GM04504 (cell line): ENCODE measurements at places on chromosomes 3 and 15.

DNA sequence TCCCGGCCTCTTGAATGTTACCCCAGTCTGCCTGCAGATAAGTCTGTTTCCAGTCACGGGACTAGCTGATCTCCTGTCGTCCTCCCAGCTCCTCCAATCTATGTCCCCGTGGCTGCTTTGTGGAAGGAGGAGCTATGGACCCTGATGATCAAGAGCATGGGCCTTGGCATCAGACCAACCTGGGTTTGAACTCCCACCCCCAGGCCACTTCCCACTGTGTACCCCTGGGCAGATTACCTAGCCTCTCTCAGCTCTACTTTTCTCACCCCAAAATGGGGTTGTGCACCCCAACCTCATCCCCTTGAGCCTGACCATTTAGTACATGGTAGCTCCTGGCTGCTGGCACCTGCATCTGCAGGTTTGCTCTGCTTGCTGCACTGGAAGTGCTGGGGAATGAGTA lies 55.8 kb downstream of the GASK1A start:
- DNase-seq: no peak

DNA sequence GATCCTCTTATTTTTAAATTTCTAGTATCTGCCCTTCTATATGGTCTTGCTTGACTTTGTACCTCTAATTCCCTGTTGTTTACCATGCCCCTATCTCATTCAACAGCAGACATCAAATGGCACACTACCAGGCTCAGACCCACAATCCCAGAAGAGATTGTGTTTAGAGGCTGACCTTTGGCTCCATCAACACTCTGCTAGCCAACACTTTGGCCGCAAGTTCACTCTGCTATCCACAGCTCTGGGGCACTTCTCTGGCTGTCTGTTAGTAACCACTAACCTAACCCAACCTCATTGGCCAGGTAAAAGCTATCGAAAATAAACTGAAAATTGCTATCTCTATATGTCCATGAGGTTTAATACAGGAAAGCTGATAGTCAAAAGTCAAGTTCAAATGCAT lies 646.0 kb upstream of the CCDC54 start:
- no peak for DNase-seq

DNA sequence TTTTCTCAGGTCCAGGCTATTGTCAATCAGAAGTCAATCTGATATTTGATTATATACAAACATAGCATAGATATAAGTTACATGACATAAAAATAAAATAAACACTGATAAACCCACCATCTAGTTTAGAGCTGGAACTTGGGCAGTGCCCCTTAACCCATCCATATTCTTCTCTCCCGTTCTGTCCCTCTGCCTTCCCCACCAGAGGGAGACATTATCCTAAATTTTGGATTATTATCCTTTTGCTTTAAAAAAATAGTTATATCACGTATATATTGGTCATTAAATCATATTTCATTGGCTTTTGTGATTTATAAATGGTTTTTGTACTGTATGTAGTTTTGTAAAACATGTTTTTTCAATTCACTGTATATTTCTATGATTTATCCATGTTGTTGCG lies 107.9 kb downstream of the GMPS start:
- no peak for DNase-seq

- no peak for DNase-seq
These were observed 39.4 kb upstream of the TBL1XR1 start for GRCh38 chr3:177236704-177237103.

DNA sequence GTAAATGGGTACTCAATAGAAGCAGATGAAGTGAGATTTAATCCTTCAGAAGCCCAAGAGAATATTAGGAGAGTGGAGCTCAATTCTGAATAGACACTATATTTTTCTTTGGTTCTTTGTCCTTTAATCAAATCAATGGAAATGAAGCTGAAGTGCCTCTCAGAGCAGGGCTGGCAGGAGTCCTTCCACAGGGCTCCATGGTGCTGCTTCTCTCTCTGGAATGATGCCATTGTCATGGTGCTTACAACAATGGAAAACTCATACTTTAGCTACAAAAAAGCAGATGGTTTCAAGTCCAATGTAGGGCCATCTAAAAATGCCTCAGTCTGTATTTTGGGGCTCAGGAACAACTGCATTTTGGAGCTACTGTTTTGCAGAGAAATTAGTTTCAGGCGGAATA lies 125.1 kb downstream of the SNRK start:
- DNase-seq: no peak

- DNase-seq: peak; percentile 23
These were observed 292.3 kb downstream of the TIGIT start for GRCh38 chr3:114586119-114586518.

- DNase-seq: no peak
These were observed 203.1 kb upstream of the WNT5A start for GRCh38 chr3:55690177-55690576.

DNA sequence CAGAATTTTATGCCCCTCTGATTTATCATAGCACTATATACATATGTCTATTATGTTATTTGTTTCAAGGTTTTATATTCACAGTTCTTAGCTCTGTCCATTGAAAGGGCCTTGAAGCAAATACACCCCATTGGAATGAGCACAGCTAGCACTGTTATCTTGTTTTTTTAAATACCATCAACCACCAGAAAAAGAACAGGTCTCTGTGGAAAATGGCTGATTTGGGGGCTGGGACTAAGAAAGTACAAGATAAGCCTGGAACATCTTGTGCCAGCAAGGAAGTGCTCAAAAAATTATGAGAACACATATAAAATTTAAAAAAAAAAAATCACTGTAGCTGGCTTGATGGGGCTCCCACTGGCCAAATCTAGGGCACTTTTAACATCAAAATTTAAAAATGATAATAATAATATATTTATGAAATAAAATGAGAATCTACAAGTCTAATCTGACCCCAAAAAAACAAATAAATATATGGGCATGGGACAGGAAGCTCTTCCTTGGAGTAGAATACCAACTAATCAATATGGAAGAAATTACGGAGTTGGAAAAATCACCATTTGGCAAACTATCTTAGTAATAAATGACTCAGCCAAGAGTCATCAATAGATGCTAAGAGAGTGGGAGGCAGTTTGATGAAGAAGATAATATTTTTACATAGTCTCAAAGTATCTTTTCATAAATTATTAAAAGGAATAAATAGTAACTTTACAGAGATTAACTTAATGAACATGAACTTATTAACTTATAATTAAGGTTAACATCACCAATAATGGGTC lies 20.5 kb downstream of the IFT80 start:
- DNase-seq: no peak

GRCh38 chr15:59298225-59298853 lies 74.3 kb downstream of the MYO1E start:
- DNase-seq: no peak

DNA sequence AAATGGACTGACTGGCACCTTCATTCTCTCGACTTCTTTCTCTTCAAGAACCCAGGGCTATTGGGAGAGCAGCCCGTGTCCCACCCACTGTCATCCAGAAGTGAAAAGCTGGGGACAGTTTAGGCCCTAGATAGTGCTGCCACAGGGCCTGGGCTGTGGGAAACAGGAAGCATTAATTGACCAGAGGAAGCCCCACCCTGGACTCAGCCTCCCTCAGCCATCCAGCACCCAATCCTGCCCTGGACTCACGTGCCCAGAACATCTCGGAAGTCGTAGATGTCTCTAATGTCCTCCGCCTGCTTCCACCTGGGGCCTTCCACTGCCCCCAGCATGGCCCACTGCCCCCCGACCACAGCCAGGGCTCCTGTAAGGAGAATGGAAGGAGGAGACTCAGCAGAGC lies 2.3 kb downstream of the CAMK1 start:
- DNase-seq: no peak

- no peak for DNase-seq
These were observed 15.4 kb upstream of the SCAP start for GRCh38 chr3:47491186-47491585.

- DNase-seq: peak; percentile 65
These were observed 27.5 kb upstream of the CFAP161 start for GRCh38 chr15:81106560-81106959.

DNA sequence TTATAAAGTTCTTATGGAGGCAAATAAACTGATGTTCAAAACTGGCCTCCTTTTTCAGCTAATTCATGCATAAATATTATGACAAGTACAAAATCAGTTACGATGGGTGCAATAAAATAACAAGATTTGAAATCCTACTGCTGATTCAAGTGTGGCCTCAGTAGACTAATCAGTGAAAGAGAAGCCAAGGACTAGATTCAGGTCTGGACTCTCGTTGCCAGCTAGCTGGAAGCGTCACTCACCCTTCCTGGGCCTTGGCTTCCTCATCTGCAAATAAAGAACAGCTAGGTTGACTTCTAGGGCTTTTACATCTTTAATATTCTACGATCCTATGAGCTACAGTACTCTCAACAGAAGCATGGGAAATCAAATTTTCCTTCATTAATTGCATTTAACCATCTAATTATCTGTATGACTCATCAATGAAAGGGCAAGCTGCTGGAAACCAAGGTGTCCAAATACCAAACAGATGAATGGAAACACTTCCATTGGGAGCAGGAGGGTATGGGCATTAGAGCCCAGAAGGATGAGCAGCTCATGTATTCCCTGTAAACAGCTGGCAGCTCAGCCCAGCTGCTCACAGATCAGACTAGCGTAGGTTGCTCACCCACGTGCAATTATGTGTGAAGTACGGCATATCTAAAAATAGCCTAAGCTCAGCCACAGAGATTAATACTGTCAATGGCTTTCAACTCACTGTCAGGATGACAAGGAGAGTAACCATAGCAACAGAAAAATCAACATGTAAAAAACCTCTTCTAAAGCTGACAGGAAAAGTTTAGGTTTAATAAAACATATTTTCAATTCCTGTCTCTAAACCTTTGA lies 294.8 kb downstream of the PLCL2 start:
- DNase-seq: no peak

GRCh38 chr15:88604381-88605188 lies 16.6 kb upstream of the AEN start:
- DNase-seq: no peak

GRCh38 chr15:47791161-47791560 lies 73.9 kb downstream of the SEMA6D start:
- no peak for DNase-seq

GRCh38 chr3:171001957-171002694 lies 24.4 kb downstream of the SLC2A2 start:
- no peak for DNase-seq

DNA sequence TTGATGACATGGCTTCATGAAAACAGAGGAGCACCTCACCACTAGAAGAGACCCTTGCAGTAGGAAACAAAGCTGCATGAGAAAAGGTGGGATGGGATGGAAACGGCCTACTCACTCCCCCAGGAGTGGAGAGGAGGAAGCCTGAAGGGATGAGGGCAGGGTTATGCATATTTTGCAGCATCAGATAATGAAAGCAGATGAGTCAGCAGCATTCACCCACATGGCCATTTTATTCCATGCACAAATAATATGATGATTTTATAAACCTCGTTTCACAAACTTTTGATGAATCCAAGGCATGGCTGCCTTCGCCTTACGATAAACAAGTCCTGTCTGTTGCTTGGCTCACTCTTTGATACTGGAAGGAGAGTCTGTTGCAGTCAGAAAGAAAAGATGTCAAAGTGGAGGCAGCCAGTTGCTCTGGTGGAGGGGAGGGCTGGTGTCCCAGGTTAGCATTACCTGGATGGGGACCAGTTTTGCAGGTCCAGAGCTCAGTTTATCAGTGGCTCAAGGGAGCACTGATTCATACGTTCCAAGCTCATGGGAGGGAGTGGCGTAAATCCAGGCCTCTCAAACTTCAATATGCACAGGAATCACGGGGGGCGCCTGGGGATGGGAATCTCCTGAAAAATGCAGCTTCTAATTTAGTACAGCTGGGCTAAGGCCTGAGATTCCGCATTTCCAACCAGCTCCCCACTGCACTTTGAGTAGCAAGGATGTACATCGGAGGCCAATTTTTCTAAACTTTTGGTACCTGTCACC lies 9.2 kb upstream of the EHD4 start:
- no peak for DNase-seq

DNA sequence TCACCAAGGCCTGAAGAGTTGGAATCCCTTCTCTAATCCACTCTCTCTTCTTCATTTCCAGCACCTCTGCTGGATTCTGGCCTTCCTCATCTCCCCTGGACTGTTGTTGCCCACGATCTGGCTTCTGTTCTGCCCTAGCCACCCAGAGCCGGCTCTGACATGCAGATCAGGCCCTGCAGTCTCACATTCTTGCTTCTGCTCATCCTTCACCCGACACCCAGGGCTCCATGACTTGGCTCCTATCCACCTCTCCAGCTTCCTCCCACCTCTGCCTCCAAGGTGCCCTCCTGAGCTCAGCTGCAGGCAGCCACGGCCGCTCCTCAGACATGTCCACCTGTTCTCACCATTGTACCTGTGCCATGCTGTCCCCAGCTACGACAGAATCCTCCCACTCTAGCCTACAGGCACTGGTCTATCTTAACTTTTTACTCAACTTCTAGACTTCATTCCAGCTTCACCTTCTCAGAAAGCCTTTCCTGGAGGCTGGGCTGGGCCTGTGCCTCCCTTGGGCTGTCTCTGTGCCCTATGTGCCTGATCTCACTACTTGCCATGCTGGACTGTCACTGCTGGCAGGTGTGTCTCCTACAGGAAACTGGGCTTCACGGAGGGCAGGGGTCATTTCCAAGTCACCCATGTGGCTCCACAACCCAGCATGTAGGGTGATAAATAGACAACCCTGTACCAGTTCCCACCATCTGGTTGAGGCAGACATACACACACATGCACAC lies 16.0 kb upstream of the TBC1D21 start:
- no peak for DNase-seq

- DNase-seq: no peak
These were observed 680.1 kb downstream of the IGSF11 start for GRCh38 chr3:118354556-118354955.
